ENCODE measurements at places on chromosomes 7 and 10.

DNA sequence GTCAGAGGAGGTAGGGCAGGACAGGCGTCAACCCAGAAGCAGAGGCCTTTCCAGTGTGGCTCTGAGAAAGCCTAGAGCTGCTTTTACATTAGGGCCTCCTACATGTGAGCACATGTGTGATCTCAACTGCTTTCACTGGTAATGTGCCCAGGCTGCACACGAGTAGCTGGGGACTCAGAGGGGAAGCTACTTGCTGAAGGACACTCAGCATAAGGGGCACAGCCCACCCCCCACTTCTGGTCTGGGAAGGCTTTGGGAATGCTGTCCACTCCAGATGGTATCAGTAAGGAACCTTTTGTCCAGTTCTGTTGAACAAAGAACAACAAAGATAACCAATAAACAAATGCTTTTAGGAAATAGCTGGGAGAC lies 18.9 kb downstream of the PRF1 start:
- no peak for DNase-seq

DNA sequence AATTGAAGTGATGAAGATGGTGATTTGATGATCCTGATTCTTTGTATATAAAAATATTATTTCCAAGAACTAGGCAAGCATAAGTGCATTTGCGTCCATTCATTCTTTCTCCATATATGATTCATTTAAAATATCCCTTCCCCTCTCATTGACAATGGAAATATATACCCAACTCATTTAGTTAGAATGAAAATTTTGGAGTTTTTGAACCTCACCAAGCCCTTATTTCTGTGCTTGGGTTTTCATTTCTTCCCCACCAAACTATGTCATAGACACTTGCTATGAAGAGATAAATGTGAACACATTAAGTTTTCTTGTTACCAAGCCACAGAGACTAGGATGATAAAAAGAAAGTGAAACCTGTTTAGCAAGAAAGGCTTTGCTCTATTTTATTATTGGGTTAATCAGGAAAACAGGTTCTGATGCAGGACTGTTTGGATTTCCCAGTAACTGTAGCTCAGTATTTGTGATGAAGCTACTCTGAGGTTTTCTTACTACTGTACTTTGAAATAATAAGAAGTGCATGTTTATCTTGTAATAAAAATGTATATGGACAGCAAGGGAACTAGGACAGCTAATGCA lies 68.3 kb downstream of the ITGB1 start:
- DNase-seq, result no peak

DNA sequence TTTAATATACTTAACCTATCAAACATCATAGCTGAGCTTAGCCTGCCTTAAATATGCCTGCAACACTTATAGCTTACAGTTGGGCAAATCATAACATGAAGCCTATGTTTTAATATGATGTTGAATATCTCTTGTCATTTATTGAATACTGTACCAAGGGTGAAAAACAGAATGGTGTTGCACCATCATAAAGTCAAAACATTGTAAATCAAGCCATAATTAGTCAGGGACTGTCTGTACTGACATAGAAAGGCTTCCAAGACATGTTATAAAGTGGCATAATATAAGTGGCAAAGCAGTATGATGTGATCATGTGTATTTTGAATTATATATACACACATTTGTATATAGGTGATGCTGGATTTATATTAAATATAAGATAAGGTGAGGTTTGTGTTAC lies 140.0 kb downstream of the ZEB1 start:
- DNase-seq, result no peak

DNA sequence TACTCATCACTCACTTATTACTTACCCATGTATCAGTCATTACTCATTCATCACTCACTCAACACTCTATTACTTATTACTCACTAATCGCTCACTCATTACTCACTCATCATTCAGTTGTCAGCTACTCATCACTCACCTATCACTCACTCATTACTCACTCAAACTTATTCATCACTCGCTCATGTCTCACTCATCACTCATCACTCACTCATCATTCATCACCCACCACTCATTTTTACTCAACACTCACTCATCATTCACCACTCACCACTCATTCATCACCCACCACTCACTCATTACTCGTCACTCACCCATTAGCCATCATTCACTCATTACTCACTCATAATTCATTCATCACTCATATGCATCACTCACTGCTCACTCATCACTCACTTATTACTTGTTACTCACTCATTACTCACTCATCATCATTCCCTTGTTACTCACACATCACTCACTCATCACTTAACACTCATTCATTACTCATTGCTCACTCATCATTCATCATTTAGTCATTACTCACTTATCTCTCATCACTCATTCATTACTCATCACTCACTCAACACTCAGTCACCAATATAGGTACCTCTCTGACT lies 237.9 kb downstream of the ADARB2 start:
- no peak for DNase-seq

GRCh38 chr7:99752356-99752755 lies 17.4 kb upstream of the CYP3A7 start:
- DNase-seq, result no peak

- DNase-seq, result no peak
These were observed 25.6 kb downstream of the HPS6 start for GRCh38 chr10:102090772-102091171.
